Esophagus mucosa (tissue), 1 donor: ENCODE measurements at places on chromosomes 4 and X.
A peak's percentile ranks its signal among the peaks of the same experiment; 100 is the strongest.

DNA sequence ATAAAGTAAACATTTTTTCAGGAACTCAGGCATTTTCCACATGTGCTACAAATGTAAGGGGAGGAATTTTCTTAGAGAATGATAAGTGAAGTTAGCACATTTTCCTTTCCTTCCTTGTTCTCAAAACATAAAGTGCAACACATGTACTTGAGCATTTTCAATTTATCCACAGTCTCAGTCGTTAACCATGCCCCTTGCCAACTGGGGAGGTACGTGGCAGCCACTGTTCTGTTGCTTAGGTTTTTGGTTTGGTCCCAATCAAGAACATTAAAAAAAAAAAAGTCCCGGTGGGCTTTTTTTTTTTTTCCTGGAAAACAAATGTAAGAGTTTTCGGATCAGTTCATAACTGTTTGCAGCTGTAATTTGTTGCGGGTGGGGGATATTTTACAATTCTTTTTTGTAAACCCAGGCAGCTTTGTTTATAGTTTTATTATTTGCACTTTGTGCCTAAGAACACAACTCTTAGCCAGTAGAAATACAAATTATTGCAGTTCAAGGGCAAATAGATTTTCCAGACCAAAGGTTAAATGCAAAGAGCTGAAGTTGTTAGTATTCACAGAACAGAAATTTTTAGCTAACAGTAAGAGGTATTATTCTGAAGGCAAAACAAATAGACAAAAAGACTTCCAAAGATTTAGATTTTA lies 112.1 kb upstream of the NAP1L5 start:
- ATAC-seq: no peak

DNA sequence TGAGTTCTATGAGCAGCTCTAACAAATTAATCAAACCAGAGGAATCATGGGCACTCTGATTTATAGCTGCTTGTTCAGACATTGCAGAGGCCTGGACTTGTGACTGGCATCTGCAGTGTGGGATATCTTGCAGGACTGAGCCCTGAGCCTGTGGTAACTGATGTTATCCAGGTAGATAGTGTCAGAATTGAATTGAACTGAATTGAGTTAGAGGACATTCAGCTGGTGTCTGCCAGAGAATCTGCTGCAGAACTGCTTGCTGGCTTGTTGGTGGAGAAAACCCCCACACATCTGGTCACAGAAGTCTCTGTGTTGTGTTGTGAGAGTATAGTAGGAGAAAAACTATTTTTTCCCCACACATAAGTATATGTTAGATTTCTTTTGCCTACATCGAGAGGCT lies 42.2 kb downstream of the SMIM20 start:
- ATAC-seq: no peak

DNA sequence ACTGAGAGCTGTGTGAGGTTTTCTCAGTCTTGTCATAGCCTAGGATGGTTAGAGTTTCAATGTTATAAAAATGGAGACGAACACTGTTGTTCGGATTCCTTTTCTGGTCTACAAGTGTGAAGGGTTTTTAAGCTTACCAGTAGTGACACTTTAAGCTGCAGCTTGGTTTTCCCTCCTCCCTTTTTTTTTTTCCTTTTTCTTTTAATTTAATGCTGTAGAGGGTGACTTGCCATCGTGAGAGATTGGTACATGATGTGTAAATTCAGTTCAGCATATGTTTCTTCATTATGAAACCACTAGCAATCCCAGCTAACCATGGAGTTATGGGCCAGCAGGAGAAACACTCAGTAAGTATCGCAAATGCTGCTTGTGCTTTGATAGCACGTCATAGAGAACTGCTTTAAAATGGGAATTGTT lies 165.0 kb downstream of the RAPGEF2 start:
- ATAC-seq: no peak

GRCh38 chrX:72132456-72132855 lies 741 bp upstream of the RTL5 start:
- ATAC-seq: no peak

DNA sequence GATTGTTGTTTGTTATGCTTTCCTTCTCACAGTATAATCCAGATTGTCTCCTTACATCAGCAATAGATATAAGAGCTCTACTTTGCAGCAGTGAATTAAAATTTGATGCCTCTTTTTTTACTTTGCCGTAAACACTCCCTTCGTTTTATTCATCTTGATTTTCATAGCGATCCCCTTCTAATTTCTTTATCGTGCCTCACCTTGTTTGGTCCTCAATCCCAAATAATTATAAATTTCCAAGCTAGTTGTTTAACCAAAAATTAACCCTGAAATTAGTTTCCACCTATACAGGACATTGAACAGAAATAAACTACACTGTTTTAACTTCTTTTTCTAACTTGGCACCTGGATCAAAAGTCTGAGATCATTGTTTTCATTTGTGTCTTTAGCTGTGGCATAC lies 35.1 kb upstream of the GRID2 start:
- no peak for ATAC-seq

DNA sequence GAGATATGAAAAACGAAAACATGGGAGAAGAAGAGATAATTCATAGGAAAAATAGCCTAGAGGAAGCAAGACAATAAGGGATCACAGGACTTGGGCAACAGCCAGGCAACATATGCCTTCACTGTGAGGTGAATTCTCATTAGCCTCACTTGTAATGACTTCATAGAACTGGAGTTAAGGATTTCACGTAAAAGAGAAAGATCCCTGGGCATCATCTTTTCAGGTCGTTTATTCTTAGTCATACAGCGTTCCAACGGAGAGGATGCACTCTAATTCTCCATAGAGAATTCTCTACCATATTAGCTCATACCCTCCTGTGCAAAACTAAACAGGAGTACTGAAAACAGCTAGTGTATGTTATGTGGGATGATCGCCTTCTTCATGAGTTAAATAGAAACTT lies 1.4 kb downstream of the PRKG2 start:
- no peak for ATAC-seq

- no peak for ATAC-seq
Observed at GRCh38 chr4:27474691-27475090, 614.0 kb downstream of the STIM2 start.

GRCh38 chr4:107439401-107439800 lies 280.6 kb downstream of the PAPSS1 start:
- no peak for ATAC-seq

- ATAC-seq: no peak
Observed at GRCh38 chr4:123455360-123455759, 58.8 kb downstream of the SPRY1 start.

DNA sequence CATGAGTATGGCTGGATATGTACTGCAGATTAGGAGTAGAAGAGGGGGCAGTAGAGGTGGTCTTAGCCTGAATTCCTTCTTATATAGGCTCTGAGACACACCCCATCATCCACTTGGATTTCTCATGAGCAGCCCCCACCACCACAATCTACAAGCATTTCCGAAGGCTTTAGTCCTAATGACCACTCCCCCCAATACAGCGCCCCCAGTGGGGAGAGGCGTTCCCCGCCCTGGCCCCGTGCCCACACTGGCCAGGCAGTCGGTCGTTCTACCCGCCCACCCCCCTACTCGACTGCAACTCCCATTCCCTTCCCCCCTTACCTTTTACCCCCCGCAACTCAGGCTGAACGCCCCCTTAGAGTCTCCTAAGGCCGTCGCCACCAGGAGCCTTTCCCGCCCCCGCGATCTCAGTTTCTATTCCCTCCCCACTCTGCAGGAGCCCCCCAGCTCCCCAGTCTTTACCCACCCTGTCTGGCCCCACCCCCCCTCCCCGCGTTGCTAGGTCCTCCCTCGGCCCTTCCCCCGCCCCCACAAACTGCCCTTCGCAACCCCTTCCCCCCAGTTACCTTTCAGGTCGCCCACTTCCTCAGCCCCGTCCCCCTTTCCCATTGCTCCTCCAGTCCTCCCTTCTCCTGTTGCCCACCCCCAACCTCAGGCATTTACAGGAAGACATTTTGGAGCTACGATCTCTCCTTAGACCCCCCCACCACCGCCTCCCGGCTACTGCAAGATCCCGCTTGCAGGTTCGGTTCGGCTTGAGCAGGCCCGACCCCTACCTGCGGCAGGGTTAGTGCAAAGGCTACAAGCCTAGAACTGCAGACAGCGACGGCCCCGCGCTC lies 468 bp downstream of the ZMYM3 start:
- no peak for ATAC-seq

DNA sequence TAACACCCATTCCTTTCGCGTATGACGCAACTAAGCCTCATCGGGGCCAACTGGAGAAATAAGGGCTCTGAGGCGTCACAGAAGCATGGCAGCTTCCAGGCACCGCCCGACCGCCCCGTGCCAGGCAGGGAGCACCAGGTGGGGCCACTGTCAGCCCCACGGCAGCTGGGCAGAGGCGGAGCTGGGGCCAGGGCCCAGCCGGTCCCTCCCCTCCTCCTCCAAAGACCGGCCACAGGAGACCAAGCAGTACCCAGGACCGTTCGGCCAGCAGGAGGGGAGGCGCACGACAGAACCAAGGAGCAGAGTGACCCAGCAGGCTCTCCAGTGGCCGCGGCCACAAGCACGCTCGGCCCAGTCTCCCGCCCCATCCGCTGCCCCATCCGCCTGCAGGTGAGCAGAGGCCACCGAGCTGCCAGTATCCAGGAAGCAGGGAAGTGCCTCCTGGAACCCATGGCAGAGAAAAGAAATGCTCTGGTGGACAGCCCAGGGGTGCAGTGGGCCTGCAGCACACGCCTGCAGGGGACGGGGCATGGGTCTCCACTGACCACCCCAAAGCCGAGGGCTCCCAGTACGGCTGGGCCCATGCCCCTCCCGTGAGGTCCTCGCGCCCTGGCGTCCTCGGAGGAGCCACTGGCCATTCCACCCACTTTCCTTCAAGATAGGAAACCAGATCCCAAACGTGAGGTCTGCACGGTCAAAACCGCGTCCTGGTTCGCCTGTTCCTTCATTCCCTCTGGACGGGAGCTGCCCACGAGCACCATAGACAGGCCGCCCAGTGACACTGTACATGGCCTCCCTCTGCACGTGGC lies 9.6 kb downstream of the CTBP1 start:
- peak; percentile 10 for ATAC-seq

GRCh38 chrX:133783274-133783673 lies 202.1 kb downstream of the GPC3 start:
- ATAC-seq: no peak

GRCh38 chr4:62087706-62088105 lies 887.6 kb downstream of the ADGRL3 start:
- ATAC-seq: no peak

DNA sequence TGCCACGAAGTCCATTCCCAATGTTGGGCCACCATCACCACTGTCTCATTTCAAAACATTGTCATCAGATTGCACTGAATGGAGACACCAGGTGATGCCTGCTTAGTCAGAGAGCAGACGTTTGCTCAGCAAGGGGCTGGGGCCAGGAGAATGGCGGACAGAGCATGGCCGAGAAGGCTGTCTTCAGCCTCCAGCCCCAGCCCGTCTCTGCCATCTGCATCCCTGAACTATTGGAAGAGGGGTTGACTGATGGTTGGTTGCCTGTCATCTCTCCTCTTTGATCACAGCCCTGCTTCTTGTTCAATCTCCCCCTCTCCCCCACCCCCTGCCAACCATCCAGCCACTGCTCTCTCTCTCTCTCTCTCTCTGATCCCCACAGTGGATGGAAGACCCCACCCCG lies 140.9 kb downstream of the SHOX start:
- no peak for ATAC-seq

DNA sequence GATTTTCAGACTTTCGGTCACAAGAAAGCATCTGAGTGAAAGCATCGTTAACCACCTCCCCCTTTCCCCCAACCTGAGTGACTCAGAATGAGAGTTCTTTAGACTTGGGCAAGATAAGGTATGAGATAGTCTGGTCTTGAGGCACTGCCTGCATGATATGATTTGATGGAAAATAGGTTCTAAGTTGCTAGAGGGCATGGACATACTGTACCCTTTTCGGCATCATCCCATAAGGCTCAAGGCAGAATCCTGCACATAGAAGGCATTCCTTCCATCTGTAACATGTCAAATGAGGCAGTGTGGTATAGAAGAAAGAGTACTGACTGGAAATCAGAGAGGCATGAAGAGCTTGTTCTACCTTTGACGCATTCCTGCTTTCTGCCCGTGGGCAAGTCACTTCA lies 16.8 kb upstream of the AMOT start:
- no peak for ATAC-seq

DNA sequence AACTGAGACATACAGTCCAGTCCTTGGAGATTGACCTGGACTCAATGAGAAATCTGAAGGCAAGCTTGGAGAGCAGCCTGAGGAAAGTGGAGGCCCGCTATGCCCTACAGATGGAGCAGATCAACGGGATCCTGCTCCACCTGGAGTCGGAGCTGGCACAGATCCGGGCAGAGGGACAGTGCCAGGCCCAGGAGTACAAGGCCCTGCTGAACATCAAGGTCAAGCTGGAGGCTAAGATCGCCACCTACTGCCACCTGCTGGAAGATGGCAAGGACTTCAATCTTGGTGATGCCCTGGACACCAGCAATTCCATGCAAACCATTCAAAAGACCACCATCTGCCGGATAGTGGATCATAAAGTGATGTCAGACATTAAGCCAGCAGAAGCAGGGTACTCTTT lies 20.4 kb upstream of the FRMPD3 start:
- ATAC-seq: no peak

DNA sequence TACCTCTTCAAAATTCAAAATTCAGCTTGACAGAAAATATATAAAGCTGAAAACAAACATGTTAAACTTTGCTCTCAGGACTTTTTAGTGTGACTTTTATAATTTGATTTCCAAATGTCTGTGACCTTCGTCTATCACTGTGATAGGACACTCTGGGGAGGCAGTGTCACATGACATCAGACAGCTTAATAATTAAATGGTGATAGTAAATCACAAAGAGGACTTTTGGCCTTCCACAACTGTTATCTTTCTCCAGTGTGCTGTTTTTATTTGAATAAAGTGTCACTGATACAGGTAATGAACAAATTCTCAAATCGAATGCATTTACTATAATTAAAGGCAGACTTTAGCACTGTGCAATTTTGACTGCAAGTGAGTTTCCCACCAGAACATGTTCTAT lies 83.1 kb downstream of the MID1 start:
- ATAC-seq: no peak

- peak; percentile 86 for ATAC-seq
Observed at GRCh38 chrX:29470030-29470429, 745.3 kb upstream of the MAGEB2 start.
